ENCODE measurements at places on chromosomes 3 and 15.

DNA sequence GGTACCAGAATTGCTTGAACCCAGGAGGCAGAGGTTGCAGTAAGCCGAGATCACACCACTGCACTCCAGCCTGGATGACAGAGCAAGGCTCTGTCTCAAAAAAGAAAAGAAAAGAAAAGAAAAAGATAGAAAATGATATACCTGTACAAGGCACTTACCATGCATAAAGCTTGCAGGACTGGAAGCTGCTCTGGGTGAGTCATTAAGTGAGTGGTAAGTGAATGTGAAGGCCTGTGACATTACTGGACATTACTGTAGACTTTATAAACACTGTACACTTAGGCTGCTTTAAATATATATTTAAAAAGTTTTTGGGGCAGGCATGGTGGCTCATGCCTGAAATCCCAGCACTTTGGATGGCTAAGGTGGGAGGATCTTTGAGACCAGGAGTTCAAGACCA, 99.2 kb downstream of the SLMAP start:
- no peak for DNase-seq

DNA sequence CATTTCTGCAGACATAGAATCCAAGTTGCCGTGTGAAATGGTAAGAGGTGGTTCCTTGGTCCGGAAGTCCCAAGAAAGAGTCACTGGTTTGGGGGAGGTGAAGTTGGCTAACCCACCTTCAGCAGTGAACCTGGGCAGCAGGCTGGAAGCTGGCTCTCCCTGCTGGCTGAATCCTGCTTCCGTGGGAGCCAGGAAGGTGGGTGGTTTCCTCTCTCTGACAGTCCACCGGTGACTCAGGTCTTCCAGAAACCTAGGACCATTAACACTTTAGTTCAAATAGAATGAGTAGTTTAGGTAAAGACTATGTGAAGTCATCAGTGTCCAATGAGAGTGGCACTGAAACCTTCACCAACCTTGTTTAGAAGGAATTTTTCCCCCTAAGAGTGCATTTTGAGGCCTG, 87.4 kb upstream of the CACNA2D3 start:
- DNase-seq: no peak

GRCh38 chr3:108001457-108001856, 89.4 kb downstream of the CD47 start:
- no peak for DNase-seq

DNA sequence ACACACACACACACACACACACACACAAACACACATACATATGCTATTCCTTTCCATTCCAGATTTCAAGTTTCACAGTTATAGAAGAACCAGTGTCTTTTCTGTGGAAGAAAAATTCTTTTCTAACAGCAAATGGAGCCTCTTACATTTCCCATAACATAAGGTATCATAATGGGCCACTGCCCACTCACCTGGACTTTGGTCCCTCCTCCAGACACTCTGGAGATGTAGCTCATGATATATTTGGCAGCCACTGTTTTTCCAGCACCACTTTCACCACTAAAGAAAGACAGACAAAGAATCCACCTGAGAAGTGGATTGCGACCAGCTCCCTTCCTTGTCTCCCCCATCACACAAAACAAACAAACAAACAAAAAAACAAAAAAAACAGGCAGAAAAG, 29.8 kb downstream of the LDHAL6B start:
- DNase-seq: no peak

- DNase-seq: no peak
Measured at GRCh38 chr15:37072181-37072580, 28.2 kb downstream of the MEIS2 start.

DNA sequence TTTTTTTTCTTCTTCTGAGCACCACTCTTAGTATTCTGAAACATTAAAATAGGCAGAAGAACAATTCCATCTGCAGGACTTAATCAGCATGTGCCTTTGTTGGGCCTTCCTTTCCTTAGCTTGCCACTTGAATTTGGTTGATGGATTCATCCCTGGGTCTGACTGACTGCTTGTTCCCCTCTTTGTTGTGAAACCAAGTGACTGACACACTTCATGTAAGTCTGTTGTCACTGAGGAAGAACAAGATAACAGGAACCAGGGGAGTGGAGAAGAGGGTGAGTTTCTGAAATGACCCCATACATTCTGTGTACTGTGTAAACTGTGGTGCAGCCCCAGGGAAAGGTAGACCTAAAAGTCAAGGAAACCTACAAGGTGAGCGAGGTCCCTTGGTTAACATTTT, 188.7 kb upstream of the TBC1D5 start:
- DNase-seq: no peak

GRCh38 chr15:63984331-63984730, 62.0 kb downstream of the DAPK2 start:
- DNase-seq: no peak

DNA sequence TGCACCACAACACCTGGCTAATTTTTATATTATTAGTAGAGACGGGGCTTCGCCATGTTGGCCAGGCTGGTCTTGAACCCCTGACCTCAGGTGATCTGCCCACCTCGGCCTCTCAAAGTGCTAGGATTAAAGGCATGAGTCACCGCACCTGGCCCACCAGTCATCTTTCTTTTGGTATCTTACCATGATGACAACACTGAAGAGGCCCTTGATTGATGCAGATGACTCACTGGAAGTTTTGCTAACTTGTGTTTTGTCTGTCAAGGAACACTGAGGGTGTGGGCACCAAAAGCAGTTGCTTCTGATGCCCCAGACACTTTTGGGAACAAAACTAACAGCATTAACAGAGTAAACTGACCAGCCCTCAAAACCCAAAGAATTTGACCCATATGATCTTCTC, 88.3 kb downstream of the MYO5A start:
- no peak for DNase-seq

DNA sequence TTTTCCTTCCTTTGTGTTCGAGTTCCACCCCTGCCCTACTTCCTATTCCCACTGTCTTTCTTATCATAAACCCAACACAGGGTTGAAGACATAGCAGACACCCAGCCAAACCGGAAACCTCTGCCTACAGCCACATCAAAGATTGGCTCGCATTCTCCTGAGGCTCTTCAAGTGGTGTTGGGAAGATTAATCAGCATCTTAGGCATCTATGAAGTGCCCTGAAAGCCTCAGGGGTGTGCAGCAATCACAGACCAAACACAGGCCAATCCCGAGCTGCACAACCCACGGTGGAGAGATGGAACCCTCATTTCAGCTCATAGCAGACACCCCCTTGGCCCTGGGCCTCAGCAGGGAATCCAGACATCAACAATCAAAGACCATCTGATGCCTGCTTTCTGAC, 255.9 kb downstream of the XXYLT1 start:
- no peak for DNase-seq

GRCh38 chr3:32239307-32240158, 1.1 kb downstream of the CMTM8 start:
- no peak for DNase-seq

DNA sequence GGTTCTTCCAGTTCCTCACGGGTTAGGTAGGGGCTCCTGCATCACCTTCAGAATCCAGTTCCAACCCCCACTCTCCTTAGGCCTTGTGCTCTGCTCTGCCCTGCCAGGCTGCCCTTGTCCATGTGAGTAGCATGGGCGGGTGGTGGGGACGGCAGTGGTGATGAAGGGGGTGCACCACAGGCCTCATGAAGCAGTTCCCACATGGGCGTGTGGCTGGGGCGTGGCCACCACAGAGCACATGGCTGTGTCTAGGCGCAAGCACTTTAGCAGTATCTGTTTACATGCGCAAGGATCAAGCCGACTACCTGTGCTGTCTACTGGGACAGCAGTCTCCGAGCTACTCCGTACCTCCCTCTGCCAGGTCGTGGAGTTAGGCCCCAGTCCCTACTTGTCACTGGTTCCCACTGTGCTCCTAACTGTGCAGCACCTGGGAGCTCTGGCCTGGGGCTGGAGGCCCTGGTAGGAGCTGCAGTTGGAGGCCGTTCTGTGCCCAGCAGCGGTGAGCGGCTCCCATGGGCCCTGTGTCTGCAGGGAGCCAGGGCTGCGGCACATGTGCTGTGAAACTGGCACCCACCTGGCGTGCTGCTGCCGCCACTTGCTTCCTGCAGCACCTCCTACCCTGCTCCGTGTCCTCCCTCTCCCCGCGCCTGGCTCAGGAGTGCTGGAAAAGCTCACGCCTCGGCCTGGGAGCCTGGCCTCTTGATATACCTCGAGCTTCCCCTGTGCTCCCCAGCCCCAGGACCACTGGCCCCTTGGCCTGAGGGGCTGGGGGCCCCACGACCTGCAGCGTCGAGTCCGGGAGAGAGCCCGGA, 53.5 kb downstream of the PLXNA1 start:
- DNase-seq: no peak

DNA sequence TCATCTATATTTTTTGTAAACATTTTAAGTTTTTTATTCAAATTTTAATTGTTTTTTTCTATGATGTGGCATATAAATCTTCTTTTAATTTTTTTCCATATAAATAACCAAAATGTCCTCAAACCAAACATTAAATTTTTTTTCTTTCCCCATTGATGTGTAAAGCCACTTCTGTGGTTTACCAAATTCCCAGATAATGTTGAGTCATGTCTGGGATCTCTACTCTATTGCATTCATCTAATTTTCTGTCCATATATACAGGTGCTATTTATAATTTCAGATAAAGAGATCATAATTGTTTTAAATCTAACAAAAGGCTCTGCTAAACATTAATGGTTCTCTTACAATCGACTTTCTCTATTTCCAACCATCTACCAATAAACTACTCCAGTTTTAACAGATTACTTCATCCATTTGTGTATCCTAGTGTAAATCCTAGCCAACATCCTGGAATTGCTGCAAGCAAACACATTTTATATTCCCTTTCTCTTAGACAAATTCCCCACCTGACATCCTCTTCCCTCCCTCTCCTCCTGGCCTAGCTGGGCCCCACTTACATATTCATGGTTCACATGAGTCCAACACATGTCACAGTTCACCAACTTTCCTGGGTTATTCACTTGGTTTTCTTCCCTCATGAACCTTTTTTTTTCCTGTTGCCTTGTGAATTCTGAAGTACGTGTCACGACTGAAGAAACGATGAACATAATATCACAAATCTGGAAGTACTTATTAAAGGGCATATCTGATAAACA, 368.0 kb upstream of the AGTR1 start:
- DNase-seq: no peak

DNA sequence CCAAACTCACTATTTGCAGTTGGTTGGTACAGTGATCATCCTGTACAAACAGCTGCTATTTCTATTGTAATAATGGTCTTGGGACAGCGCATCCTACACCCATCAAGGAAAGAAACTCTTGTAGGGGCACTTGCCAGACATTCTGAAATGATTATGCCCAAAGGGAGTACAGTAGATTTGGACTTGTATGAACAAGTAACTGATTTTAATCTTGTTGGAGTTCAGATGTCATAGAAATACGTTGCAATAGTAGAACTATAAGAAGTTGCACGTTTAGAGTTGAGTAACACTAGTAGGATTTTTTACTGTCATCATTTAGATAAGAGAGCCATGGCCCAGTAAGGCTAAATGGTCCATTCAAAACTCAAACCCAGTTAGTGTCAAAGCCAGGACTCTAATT, 192.8 kb downstream of the SATB1 start:
- DNase-seq: no peak

DNA sequence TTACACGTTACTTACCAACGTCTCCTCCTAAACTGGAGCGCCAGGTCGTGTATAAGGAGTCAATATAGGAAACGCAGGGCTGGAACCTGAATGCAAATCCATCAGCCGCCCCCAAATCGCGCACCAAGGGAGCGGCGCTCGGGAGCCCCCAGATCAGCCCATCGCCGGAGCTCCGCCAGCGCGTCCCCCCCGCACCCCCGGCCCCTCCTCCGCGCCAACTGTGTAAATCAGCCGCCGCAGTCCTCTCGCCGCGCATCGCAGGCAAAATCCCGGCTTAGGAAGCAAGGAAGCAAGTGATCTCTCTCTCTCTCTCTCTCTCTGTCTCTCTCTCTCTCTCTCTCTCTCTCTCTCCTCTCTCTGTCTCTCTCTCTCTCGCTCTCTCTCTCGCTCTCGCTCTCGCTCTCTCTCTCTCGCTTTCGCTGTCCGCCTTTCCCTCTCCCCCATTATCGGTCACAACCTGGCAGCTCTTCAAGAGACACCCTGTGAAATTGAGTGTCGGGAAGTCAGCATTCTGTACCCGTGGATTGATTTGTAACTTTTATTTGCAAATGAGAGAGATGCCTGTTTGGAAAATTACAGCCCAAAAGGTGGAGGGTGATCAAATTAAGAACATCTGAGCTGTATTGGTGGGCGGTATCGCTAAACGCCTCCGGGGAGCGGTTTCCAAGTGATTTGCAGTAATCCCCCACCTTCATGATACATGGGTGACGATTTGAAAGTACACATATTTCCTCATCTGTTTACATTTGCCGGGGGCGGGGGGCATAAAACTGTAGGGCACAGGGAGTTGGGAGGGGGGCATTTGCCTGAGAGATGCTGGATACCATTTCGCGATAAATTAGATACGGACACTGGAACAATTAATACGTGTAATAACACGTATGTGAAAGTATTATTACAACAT, 645 bp upstream of the SLITRK3 start:
- DNase-seq: no peak

GRCh38 chr3:55854494-55854893, 367.4 kb upstream of the WNT5A start:
- DNase-seq: no peak

DNA sequence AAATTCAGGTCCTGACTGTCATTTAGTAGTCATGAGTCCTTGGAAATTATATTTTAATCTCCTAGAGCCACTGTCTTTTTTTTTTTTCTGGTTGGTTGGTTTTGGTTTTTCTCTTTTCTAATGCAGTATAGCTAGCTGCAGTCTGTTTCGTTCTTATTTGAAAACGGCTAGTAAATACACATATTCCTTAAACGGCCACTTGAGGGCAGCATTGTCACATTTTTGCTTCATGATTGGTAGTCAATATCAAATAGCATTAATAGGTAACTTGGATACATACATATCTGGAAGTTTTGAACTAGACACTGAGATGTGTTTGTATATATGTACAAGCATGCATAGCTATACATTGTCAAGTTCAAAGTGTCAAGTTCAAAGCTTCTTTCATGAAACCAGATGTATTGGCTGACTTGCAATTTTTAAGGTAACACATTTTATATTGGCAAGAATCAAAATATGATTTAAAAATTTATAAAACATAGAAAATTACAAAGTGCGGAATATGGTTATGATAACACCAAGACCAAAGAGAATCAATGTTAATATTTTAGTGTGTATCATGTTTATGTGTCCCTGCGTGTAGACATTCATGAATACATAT, 22.5 kb downstream of the GABRA5 start:
- no peak for DNase-seq
